Iris pigment epithelial cell (primary cell): ENCODE measurements at places on chromosomes 2 and 18.

GRCh38 chr18:6751222-6751621, 21.7 kb downstream of the ARHGAP28 start:
- peak; percentile 29 for DNase-seq

DNA sequence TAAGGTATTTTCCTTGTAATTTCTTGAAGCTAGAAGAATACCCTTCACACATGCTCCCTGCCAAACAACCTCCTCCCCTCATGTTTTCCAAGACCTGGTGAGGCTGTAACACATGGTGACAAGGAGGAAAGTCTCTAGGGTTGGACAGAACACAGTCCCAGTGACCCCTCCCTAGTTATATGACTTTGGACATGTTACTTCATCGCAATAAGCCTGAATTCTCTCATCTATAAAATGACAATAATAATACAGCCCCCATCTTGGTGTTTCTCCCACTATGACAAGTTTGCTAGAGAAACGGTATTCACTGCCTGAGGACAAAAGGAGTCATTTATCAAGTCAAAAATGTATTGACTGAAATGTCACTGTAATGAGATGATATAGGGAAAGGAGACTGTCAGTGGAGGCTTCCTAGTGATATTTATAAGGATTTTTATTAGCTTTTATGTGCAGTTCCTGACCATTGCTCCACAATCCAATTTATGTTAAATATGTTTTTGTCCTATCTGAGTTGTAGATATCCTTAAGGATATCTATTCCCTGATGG, 464.4 kb downstream of the SUCLG1 start:
- DNase-seq: no peak

DNA sequence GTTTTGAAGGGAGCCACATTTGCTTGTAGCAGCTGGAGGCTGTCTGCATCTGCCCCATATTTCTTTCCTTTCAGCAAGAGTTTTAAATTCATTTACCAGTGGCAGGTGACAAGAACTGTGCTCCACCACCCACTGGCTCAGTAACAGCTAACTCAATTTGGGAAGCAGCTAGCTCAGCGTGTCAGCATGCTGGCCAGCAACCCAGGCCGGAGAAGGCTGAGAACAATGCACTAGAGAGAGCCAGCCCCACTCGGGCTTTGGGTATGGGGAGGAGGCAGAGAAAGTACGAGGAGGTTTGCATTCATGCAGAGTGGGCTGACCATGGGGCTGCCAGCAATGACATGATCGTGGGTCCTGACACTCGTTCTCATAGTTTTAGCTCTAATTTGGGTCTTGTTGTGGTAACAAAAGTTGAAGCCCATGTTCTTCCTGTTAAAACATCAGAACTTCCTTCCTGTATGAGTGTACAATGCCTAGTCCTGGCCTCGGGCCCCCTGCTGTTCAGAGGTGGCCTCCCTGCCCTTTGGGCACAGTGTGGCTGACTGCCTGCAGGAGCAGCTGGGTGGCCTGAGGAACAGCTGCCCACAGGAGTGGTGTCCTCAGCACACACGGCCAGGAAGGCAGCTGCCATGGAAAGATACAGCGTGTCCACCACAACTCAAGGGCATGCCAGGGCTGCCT, 23.0 kb downstream of the CDC42EP3 start:
- DNase-seq: no peak

- peak; percentile 77 for DNase-seq
These were observed 390.9 kb upstream of the TRIB2 start for GRCh38 chr2:12325806-12326205.

- no peak for DNase-seq
These were observed 7.4 kb downstream of the PTGR3 start for GRCh38 chr18:75201282-75202270.

DNA sequence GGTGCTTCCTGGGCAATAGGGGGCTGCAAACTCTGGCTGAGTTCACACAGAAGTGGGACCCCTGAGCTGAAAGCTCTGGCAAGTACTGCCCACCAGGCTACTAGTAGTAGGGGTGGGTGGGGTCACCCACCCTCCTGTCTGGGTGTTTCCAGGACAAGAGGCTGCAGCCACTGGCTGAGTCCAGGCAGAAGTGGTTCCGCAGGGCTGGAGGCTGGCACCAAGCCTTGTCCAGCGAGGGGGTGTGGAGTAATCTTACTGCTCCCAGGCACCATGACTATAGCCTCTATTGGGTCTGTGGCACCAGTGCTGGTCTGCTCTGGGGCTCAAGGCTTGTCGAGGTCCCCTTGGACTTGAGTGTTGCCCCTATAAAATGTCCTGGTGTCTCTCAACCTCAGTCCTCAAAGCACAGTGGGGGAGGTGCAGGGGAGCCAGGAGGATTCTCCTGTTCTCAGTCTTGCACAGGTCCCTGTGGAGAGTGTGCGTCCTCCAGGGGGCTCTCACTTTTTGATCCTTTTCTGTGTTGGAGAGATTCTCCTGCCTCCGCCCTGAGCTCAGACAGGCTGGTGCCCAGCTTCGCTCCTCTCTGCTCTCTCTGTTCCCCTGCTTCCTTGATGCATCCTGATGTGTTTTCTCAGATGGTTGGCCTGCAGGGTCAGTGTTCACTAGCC, 48.1 kb downstream of the NUP35 start:
- no peak for DNase-seq
